ENCODE measurements at places on chromosomes 7 and 10. TPM values are rescaled to one million over a fixed set of nuclear protein-coding genes. Genes with fewer than 3 reads are reported as not detected.

The SPDYE11 gene
- not detected for polyA plus RNA-seq

The SPDYE2B gene
- not detected for polyA plus RNA-seq

The NANOS1 gene
- polyA plus RNA-seq = 6.8 TPM

The CTTNBP2 gene
- polyA plus RNA-seq = 3.4 TPM

The PODXL gene
- 31.1 TPM for polyA plus RNA-seq

The RAMP3 gene
- polyA plus RNA-seq = 11.6 TPM

The ECD gene
- polyA plus RNA-seq = 6.8 TPM

The HABP2 gene
- polyA plus RNA-seq = 5.2 TPM

The PTF1A gene
- not detected for polyA plus RNA-seq

The ANKRD7 gene
- 0.67 TPM for polyA plus RNA-seq

The RABGEF1 gene
- polyA plus RNA-seq = 14.1 TPM

The SKIDA1 gene
- 0.13 TPM for polyA plus RNA-seq

The GPR37 gene
- 1.7 TPM for polyA plus RNA-seq

The SEMA3E gene
- polyA plus RNA-seq = 0.10 TPM

The NPFFR1 gene
- polyA plus RNA-seq = under 0.01 TPM

The CAV2 gene
- 57.5 TPM for polyA plus RNA-seq

The FKBP6 gene
- not detected for polyA plus RNA-seq

The PAPOLB gene
- polyA plus RNA-seq = not detected

The PCLO gene
- polyA plus RNA-seq = under 0.01 TPM

The DGKB gene
- polyA plus RNA-seq = 0.06 TPM

The AKR1C4 gene
- not detected for polyA plus RNA-seq

The HOXA4 gene
- 4.9 TPM for polyA plus RNA-seq

The PLEKHS1 gene
- polyA plus RNA-seq = 0.01 TPM

The C7orf33 gene
- polyA plus RNA-seq = not detected

The PKD2L1 gene
- not detected for polyA plus RNA-seq

The CYP2C9 gene
- polyA plus RNA-seq = 0.10 TPM

The FGF8 gene
- polyA plus RNA-seq = not detected

The ANKRD30A gene
- 0.27 TPM for polyA plus RNA-seq

The ATG9B gene
- polyA plus RNA-seq = 0.11 TPM

The SLC13A1 gene
- polyA plus RNA-seq = 0.02 TPM

The PDE1C gene
- 1.0 TPM for polyA plus RNA-seq
